Mucosa of descending colon (tissue), 3 donors: ENCODE measurements at places on chromosomes 1 and 21. TPM values are rescaled to one million over a fixed set of nuclear protein-coding genes. Genes with fewer than 3 reads are reported as not detected.

ITGB2 gene
- total RNA-seq, result 10.8 TPM

- no peak for DNase-seq
Observed at GRCh38 chr21:29583424-29583924, 284.8 kb downstream of the BACH1 start.

DNA sequence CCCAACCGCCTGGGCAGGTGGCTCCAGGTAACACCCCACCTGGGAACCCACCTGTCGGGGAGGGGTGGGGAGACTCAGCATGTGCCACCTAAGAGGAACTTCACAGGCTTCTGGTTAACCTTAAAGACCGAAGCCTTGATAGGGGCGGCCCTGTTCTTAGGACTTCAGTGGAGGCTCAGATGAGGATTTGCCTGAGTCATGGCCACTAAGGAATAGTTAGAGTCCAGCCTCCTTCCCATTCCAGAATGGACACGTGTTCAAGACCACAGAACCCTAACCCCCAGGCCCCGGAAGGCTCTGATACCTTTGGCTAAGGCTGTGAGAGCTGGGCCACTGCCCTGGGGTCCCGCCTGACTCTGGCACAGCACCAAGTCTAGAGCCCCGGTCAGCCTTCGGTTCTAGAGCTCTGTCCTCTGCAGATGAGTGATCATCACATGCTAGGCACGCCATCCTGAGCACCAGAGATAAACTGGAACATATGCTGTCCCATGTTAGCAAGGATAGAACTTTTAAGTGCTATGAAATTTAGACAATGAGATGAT is 20.3 kb downstream of the PADI6 start:
- DNase-seq, result no peak

RIMS3 gene
- total RNA-seq, result 6.9 TPM

OR10Z1 gene
- total RNA-seq, result not detected

- DNase-seq, result no peak
Observed at GRCh38 chr1:55916907-55917306, 662.5 kb downstream of the PLPP3 start.

DNA sequence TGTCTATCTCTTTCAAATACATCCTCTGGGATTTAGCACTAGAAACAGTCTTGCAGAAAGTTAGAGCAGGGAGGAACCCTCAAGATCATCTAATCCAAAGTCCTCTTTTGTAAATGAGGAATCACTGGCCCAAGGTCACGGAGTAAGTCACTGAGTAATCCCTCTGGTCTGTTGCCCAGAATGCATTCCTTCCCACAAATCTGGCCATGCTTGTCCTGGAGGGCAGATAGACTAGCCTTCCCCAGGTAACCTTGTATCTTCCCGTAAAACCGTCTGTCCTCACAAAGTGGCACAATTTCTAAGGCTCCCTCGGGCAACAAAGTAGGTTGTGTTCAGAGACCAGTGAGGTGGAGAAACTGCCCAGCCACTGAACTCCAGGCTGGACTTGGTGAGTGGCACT is 46.2 kb downstream of the DDR2 start:
- no peak for DNase-seq

- no peak for DNase-seq
Observed at GRCh38 chr1:69263921-69264391, 303.8 kb upstream of the LRRC7 start.

- no peak for DNase-seq
Observed at GRCh38 chr1:77373702-77374101, 91.9 kb downstream of the AK5 start.

GRCh38 chr1:165383599-165384405 is 27.3 kb upstream of the LMX1A start:
- no peak for DNase-seq

GRCh38 chr1:231383159-231383860 is 38.8 kb downstream of the EGLN1 start:
- no peak for DNase-seq

GRCh38 chr1:3510136-3510955 is 55.9 kb downstream of the ARHGEF16 start:
- no peak for DNase-seq

DNA sequence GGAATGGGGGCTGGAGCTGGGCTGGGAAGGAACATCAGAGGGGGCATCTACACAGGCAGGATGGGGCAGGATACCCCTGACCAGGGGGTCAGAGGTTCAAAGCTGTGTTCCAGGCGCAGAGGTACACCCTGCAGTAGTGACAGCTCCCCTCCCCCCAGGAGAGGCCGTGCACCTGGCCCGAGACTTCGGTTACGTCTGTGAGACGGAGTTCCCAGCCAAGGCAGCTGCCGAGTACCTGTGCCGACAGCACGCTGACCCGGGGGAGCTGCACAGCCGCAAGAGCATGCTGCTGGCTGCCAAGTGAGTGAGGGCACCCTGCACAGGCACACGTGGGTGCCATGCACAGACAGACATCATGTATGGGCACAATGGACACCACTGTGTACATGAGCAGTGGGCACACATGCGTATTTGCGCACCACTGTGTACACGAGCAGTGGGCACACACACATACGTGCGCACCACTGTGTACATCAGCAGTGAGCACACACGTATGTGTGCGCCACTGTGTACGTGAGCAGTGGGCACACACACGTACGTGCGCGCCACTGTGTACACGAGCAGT is 17.4 kb downstream of the TFAP2E start:
- DNase-seq, result no peak

- no peak for DNase-seq
Observed at GRCh38 chr1:158714754-158715153, 5.8 kb downstream of the OR6K3 start.

- DNase-seq, result no peak
Observed at GRCh38 chr1:157198619-157199420, 60.6 kb upstream of the ETV3 start.

GRCh38 chr1:228944935-228945371 is 209.7 kb downstream of the RHOU start:
- DNase-seq, result no peak

NUP210L gene
- not detected for total RNA-seq

DNA sequence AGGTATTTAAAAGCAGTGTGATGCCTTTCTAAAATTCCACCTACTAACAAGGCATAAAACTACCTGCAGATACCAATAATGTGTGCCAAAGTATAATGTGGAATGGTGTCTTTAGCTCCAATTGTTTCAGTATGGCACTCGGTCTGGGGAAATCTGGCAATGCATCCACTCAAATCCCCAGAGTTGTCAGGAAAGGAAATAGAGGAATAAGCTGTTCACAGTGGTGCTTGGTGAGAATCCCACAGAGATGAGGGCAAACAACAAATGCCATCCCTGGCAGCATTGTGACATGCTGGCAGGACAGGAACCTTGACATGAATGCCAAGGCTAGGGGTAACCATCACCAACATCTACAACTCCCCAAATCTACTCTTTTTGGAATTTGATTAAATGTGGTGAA is 240.7 kb downstream of the BARHL2 start:
- DNase-seq, result no peak

DNA sequence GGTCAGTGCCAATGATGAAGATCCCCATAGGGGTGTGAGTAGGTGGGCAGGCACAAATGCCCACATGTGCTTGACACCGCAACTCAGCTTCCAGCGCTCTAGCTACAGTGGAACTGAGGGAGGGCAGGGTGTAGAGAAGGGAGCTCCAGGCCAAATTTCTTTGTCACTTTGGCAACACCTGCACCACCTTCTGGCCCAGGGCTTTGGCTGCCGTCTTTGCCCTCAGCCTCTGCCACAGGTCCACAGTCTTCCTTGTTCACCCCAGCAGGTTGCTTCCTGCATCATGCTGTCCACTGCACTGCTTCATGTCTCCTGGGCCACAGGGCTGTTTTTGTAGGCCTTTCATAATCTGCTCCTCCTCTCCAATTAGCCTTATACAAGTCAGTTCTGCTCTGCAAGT is 20.4 kb upstream of the FMOD start:
- no peak for DNase-seq

DNA sequence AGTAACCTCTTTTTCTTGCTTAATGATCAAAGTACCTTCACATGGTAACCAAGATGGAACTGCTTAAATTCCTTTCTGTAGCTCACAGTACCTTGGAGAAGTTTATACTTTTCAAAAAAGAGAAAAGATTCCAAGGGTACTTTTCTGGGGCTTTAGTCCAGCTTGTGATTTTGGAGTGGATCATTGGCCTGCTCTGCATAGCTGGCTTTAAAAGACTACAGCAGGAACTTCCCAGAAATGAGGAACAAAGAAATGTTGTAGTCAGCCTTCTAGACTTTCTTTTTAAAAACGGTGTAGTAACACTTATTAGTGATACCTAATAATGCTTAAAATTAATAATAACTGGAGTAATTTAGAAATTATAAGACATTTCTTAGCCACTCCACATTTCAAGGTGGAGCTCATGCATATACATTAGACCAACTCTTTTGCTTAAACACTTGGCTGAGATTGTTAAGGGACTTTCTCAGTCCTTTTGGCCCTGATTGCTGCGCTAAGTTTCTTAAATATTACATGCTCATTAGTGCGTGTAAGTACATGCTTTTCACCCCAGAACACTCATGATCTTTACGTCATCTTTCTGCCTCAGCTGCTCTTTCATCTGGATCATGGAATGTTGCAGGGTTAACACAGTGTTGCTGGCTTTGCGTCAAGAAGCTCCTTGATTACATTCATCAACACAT is 57.3 kb downstream of the SDCCAG8 start:
- DNase-seq, result no peak

- no peak for DNase-seq
Observed at GRCh38 chr1:6917067-6917466, 131.8 kb downstream of the CAMTA1 start.

DNA sequence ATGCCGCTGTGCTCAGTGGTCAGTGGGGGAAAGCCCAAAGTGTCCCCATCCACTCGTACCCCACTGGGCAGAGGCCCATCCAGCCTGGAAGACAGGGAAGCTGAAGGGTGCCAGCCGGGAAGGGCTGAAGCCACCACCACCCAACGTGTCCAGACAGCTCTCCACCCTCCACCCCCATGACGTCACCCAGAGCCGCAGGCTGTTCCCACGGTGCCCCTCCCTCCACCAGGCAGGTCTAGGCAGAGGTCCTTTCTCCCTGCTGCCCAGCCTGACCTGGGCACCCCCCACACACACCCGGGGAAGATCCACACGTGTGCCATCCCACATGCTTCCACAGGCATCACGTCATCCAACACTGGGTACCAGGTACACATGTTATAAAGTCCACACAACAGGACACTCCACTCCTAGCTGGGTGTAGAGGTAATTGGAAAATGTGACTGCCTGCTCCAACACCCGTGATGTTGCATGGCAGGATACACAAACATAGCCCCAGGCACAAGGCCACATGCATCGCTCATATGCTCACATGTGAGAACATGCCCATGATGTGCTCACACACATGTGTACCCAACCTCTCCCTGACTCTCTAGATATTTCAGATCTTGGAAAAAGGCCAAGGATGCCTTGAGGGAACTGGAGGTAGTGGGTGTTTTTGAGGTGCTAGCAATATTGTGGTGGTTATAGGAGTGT is 5.1 kb upstream of the ARHGAP30 start:
- no peak for DNase-seq

- DNase-seq, result no peak
Observed at GRCh38 chr1:6694121-6694713, 7.4 kb downstream of the DNAJC11 start.

DNA sequence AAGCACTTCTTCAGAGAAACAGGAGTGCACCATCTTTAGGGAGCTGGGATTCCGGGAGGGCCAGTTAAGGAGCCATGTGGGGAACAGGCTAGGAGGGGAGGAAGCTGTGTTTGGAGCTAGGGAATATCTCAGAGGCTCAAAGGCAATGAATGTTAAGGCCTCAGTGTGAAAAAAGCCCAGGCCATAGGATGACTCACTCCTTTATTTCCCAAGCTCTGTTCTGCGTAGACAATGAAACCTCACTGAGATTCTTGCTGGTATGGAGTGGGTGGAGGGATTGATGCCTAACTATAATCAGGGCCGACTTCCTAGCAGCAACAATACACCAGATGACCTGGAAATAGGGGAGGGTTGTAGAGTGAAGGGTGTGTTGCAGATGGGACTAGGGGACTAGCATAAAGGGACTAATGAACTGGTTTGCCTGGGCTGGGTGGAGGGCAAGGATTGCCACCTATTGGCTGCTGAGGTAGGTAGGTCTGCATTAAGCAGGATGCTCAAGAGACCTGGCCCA is 2.1 kb downstream of the GNAT2 start:
- DNase-seq, result no peak

GRCh38 chr1:36303244-36303643 is 2.9 kb upstream of the SH3D21 start:
- DNase-seq, result no peak

IQCC gene
- total RNA-seq, result 1.1 TPM

SYTL1 gene
- 8.7 TPM for total RNA-seq

DNA sequence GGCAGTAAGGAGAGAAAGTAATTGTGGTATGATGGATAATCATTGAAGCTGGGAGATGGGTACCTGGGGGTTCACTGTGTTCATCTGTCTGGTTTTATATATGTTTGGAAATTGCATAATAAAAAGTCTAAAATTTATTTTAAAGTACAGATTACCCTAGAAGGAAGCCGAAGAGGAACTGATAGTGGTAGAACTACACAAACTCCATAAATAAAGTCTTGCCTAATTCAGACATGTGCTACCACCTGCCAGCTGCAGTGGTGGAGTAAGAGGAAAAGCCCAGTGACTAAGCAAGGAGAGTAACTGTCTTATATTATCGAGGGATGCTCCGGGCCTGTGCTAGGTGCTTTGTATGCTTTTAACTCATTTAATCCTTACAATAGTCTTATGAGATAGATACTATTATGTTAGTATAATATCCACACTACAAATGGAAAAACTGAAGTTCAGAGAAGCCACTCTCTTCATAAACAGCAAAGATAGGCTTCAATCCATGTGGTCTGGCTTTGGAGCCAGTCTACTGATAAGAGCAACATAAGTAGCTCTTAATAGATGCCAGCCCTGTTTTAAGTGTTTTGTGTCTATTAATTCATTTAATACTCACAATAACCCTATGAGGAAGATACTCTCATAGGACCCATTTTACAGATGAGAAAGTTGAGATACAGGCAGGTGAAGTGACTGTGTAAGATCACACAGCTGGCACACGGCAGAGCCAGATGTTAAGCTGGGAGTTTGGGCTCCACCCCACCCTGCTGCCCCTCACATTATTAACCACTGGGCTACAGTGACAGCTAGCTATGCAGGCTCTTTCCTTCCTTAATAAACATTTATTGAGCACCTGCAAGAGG is 56.8 kb upstream of the HNRNPU start:
- peak; percentile 11 for DNase-seq

DNA sequence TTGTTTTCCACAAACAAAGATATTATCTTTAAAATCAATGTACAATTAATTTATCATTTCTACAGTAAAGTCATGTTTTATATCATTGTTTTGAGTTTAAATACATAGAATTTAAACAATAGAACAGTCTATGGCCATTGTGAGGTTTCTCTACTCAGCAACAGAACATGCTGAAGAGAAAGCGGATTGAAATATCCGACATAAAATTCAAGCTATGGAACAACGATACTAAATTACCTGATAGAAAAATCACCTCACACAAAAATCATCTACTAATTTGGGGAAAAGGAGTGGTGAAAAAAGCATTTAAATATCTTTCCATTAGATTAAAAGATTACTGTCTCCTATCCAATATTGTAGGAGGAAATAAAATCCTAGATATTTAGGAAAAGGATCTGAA is 12.6 kb downstream of the CDKN2C start:
- no peak for DNase-seq

NTMT2 gene
- total RNA-seq, result not detected

CR1L gene
- not detected for total RNA-seq

DDAH1 gene
- 74.1 TPM for total RNA-seq

- no peak for DNase-seq
Observed at GRCh38 chr1:26761217-26761616, 26.5 kb upstream of the PIGV start.

TCP10L gene
- total RNA-seq, result not detected
